ENCODE measurements at places on chromosomes 13 and 19.
A peak's percentile ranks its signal among the peaks of the same experiment; 100 is the strongest.

GRCh38 chr19:51724543-51724942 is 752 bp upstream of the HAS1 start:
- no peak for DNase-seq

DNA sequence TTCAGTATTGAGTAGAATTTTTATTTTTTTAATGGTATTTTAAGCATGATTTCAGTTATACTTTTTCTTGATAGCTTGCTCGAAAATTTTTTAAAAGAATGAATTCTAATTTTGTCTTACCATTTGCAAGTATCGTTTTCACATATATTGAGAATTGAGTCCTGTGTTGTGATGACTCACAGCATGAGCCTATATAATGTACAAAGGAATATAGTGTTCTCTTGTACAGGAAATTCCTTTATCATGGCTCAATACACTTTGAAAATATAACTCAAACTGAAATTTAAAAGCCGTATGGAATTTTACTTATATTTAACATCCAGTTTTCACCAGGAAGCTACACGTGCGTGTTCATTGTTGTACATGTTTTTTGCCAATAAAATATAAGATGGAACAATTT is 161.1 kb upstream of the TMTC4 start:
- no peak for DNase-seq

GRCh38 chr19:17037966-17038500 is 11.4 kb upstream of the CPAMD8 start:
- DNase-seq, result no peak

DNA sequence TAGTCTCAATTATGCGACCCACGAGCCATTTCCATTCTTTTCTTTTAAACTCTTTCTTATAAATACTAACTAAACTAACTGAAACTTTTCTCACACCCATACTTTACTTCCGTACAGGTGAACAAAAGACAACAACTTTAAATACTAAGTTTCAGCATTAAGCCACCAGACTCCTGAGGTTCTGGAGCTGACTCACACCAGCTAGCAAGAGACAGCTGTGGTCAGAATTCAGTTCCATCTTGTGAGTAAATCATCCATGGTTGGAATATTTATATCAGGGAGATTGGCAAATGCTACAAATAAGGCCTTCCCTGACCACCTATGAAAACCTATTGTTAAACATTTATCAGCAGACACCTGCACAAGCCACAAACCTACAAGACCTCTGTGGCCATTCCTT is 897.0 kb downstream of the EFNB2 start:
- peak; percentile 43 for DNase-seq

DNA sequence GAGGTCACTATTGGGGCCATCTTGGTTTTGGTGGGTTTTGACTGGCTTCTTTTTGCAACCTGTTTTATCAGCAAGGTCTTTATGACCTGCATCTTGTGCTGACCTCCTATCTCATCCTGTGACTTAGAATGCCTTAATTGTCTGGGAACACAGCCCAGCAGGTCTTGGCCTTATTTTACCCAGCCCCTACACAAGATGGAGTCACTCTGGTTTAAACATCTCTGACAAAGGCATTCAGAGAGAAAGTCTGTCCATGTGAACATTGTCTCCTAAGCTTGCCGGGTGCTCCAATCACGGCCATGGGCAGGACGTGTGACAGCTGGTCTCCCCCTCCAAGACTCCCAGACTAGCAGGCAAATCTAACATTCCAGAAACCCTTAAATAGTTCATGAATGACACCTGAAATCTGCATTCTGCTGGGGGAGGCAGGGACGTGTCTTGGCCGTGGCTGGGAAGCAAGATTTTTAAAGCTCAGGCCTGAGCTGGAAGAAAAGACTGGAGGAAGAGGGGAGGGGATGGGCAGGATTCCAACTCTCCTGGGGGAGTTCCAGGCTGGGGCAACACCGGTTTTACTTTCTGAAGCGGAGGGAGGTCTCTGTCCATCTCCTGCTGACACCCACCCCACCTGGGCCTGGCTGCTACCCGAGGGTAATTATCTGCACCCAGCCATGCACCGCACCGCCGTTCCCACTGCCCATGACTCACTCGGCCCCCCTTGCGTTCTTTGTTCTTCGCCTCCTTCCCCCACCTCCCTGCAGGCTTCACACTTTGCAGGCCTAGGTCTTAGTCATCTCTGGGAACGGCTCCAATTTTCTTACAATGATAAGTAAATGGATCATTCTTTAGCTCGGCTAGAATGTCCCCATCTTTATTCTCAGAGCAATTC is 11.6 kb upstream of the OR1M1 start:
- peak; percentile 98 for DNase-seq

Data from mammary epithelial cell (primary cell).